ENCODE measurements at places on chromosomes 3 and 15.

DNA sequence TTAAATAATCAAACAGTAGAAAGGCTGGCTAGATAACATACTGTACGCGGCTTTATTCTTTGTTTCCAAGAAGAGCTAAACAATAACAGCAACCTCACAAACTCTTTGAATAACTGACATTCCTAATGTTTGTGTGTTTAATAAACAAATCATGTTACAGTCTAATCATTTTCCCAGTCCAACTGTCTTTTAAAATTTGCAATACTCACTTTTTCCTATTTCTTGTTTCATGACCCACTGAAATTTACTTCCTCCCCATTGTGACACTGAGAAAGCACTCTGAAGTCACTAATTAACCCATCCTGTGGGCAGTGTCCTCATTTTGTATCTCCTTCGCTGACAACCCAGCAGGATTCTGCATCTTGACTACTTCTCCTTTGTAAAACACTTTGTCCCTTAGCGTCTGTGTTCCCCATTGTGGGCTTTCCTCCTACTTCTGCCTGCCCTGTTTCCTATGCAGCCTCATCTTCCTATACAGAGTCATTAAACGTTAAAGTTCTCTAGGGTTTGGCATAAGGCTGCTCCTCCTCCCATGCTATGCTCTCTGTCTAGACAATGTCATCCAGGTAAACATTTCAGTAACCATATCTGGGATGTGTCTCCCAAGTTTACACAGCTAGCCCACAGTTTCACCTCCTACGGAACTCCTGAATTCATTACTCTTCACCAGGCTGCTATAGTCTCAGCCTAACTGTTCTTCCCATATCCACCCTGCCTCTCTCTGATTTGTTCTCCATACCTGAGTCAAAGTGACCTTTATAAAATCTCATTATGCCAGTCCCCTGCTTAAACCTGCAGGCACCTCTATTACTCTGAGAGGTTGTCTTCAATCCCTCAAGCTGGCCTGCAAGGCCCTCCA, 148.9 kb downstream of the GREM1 start:
- DNase-seq = no peak

DNA sequence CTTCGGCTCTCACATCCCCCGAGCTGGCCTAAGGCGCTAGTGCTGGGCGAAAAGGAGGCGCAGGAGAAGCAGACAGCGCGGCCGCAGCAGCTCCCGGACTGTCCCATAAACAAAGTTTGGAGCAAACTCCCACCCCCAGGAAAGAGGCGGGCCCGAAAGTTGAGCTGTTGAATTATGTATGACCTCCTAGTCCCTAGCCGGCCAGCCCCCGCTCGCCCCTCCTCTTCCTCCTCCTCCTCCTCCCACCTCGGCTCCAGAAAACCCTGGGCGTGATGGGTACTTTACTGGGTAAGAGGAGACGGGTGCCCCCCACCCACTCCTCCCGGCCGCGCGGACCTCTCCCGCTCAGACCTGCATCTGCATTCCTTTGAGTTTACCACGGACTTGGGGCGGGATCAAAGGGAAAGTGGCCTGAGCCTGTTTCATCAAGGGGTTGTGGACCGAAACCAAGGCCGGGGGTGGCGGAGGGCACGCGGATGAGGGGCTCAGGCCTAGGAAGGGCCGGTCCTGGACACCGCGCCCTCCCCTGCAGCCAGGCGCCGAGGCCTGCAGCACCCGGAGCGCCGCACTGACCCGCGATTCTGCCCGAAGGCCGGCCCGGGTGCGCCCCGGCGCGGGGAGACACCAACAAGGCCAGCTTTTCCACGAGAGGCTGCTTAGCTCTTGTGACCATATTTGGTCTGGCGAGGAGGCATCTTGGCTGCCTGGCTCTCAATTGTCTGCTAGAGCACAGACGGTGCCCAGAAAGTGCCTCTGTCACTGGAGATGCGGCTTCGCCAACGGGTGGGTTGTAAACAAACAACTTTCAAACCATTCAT, at the start of gene WWTR1:
WWTR1 (minus strand) TSS at position 100 of the 818 bp plus-strand sequence. CDS start 719 bp downstream, outside the sequence.
- peak; percentile 27 for DNase-seq

DNA sequence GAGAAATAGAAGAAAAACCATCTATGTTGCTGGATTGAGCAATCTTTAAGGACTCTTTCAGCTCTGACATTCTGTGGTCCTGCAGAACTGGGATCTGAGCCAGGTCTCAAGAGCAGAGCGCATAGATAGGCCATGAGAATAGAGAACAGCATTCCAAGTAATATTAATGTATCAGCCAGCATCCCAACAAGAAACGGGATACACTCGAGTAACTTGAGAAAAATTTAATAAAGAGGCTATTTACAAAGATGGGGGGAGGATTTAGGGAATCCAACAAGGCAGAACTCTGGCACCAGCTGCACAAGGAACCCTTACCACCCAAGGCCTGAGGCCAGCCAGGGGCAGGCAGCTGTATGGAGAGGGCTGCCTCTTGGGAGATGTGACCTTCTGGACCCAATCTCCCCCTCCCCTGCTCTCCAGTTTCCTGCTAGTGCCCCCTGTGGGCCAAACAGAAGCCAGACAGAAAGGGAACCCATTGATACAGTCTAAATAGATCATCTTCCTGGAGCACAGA, 8.2 kb downstream of the TMOD2 start:
- DNase-seq = peak; percentile 22

DNA sequence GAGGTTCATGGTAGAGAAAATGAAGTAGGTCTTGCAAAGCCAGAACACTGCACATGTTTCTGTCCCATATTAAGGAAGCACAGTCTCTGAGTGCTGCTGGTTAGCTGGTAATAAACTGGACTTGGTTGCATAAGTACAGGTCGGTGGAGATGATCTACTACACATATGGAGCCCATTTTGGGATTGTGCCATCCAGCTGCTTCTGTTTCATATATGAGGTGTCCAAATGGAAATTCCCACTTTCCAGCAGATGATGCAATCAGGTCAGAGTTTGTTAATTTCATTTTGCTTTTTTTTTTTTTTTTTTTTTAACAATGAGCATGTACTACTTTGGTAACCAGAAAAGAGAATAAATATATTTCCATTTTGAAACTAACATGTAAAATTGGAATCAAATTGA, 122.6 kb downstream of the SATB1 start:
- no peak for DNase-seq

DNA sequence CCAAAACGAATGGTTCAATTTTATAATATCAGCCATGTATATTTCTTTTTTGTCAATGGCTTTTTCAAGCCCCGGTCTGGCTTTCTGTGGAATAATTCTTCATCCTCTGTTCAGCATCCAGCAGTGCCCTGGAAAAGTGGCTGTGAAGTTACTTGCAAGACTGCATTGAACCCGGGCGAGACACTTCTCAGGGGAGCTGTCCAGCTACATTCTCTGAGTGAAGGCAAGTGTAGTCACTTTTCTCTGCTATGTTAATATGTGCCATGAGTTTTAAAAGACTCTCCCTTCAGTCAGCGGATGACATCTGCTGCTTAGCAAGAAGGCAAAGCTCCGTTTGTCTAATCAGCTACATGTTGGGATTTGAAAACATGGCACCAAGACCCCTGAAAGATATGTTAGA, 81.3 kb upstream of the RGMA start:
- no peak for DNase-seq

GRCh38 chr3:40771112-40771511, 246.4 kb downstream of the ZNF621 start:
- no peak for DNase-seq

GRCh38 chr15:74906067-74906449, 593 bp downstream of the FAM219B start:
- DNase-seq = peak; percentile 24

DNA sequence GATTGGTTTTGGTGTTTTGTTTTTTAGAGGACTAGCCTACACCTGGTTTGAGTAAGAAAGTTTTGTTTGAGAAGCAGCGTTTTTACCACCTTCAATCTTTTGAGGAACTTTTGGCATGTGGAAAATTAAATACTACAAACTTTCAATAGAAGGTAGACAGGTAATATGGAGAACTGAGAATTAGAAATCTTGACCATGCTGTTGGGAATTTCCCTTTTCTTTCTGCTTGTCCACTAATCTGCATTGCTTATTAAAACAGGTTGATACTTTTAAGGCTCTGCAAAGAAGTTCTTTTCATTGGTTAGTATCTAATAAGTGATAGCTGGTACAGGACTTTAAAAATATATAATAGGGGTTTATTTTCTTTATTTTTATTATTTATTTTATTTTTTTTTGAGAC, 31.9 kb downstream of the UBE2E1 start:
- DNase-seq = no peak

Data from CD4-positive, alpha-beta T cell treated with Interleukin-2 at 100 ng/mL for 4 hours (primary cell).